ENCODE measurements at places on chromosomes 12 and 14. TPM values are rescaled to one million over a fixed set of nuclear protein-coding genes. Genes with fewer than 3 reads are reported as not detected.

The KRT5 gene
- polyA plus RNA-seq, result 11.3 TPM

The AICDA gene
- not detected for polyA plus RNA-seq

- no peaks in the 10 kb centered on the region for H3K4me1 ChIP-seq
- H3K4me3 ChIP-seq, result no peak overlapping the region
- H3K27ac ChIP-seq, result no peak overlapping the region
Observed at GRCh38 chr12:80857311-80857710, 80.4 kb downstream of the LIN7A start.

The RNFT2 gene
- 1.5 TPM for polyA plus RNA-seq

The RACGAP1 gene
- 17.3 TPM for polyA plus RNA-seq

DNA sequence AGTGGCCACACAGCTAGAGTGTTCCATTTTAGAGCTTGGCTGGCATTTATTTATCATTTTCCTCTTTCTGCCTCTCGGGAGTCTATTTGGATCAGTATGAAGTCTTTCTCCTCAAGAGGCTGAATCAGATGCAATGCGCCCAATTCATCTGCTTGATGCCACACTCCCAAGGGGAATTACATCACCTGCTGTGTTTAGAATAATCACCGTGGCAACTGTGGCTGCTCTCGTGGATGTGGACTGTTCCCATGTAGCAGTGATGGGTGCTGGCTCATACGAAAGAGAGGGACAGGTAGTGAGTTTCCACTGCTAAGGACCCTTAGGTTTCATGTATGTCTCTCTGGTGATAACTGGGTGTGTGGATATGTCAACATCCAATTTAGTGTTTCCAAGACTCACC, 70.7 kb downstream of the SRRM4 start:
- no peak overlapping the region for H3K27ac ChIP-seq
- no peak for DNase-seq
- no peak overlapping the region for H3K4me3 ChIP-seq
- H3K4me1 ChIP-seq, result no peaks in the 10 kb centered on the region

The PRKCH gene
- 7.1 TPM for polyA plus RNA-seq

The OR4M1 gene
- polyA plus RNA-seq, result not detected

GRCh38 chr12:130424858-130425697, 87.4 kb downstream of the PIWIL1 start:
- no peak overlapping the region for H3K4me3 ChIP-seq
- H3K36me3 ChIP-seq, result no peaks in the 10 kb centered on the region
- no peaks in the 10 kb centered on the region for H3K27me3 ChIP-seq
- no peak overlapping the region for H3K27ac ChIP-seq
- DNase-seq, result no peak
- no peaks in the 10 kb centered on the region for H3K4me1 ChIP-seq

GRCh38 chr14:68718023-68718990, 74.6 kb downstream of the ZFP36L1 start:
- no peaks in the 10 kb centered on the region for H3K27me3 ChIP-seq
- H3K4me3 ChIP-seq, result no peak overlapping the region
- H3K27ac ChIP-seq, result no peak overlapping the region
- no peaks in the 10 kb centered on the region for H3K36me3 ChIP-seq
- H3K4me1 ChIP-seq, result peaks cover 4% of the 10 kb centered on the region
- DNase-seq, result no peak

The RDH5 gene
- 43.7 TPM for polyA plus RNA-seq

- H3K27ac ChIP-seq, result no peak overlapping the region
- DNase-seq, result no peak
- H3K27me3 ChIP-seq, result no peaks in the 10 kb centered on the region
- H3K4me3 ChIP-seq, result no peak overlapping the region
Observed at GRCh38 chr12:9831720-9832119, 4.4 kb downstream of the KLRF1 start.

The KRT71 gene
- not detected for polyA plus RNA-seq

The MAP3K9 gene
- polyA plus RNA-seq, result 4.4 TPM

GRCh38 chr14:52898496-52898895, 52.4 kb downstream of the FERMT2 start:
- no peaks in the 10 kb centered on the region for H3K27me3 ChIP-seq
- H3K36me3 ChIP-seq, result no peaks in the 10 kb centered on the region
- no peak for DNase-seq
- H3K4me1 ChIP-seq, result no peaks in the 10 kb centered on the region
- no peak overlapping the region for H3K27ac ChIP-seq
- H3K4me3 ChIP-seq, result no peak overlapping the region

DNA sequence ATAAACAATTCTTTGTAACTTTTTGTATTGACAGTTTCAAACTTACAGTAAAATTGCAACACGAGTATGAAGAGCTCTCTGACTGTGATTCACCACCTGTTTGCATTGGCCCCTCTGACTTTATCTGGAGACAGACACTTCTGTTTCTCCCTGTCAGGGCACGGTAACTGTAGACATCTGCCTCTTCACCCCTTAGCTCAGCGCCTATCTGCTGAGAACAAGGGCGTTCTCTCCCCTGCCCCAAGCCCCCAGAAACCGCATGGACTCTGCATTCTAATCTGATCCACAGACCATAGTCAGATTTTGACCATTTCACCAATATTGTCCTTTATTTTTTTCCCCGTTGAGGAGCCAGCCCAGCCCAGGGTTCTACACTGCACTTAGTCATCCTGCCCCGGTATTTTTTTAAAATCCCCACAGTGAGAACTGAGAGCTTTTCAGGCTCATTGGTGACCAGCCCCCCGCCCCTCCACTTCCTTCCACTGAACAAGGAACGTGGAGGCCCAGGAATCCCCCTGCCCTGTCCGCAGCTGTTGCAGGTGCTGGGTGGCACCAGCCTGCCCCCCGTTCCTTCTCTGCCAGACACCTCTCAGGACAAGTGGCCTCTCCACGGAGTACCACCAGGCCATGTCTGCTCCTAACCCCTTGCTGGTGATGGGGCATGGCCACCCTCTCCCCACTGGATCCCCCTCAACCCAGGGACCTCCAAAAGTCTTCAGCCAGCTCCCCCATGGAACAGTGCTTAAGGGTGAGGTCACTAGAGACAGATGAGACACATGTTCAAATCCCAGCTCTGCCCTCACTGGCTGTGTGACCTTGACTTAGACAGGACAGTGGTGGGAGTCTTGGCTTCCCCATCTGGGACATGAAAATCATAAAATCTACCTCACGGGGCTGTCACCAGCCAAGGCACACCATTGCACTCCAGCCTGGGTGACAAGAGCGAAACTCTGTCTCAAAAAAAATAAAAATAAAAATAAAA, 11.2 kb downstream of the RHOF start:
- H3K4me3 ChIP-seq, result no peak overlapping the region
- H3K27ac ChIP-seq, result peak overlapping the region; percentile 52
- no peaks in the 10 kb centered on the region for H3K36me3 ChIP-seq
- no peak for DNase-seq

The APPL2 gene
- 38.2 TPM for polyA plus RNA-seq

DNA sequence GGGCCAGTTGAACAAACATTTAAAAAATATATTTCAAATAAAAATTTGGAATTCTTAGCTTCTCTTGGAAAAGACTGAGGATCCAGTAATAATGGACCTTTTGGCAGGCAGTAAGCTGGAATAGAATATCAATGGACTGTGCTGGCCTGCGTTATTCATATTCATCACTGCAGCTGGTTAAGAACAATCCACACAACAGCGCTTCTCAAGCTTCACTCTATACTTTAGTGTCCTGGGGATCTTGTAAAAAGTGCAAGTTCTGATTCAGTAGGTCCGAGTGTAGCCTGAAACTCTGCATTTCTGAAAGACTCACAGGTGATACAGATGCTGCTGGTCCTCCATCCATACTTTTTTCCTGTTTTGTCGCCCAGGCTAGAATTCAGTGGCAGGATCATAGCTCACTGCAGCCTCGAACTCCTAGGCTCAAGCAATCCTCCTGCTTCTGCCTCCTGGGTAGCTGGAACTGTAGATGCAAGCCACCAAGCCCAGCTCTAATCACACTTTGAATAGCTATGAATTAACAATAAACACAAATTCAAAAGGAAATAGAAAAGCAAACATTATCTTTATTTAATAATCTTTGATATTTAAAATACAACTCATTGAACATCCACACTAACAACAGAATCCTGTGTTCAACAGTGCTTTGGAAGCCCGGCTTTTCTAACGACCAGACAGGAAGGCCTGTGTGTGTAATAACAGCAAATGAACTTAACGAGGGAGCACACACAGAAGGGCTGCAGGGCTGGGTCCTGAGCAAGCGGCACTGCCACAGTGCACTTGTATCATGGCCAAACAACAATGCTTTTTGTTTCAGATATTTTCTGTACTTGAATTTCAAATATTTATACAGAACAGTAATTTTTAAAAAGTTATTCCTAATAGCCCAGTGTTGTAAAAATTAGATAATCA, 18.4 kb upstream of the TRIP11 start:
- no peaks in the 10 kb centered on the region for H3K27me3 ChIP-seq
- no peak overlapping the region for H3K27ac ChIP-seq
- no peak for DNase-seq

DNA sequence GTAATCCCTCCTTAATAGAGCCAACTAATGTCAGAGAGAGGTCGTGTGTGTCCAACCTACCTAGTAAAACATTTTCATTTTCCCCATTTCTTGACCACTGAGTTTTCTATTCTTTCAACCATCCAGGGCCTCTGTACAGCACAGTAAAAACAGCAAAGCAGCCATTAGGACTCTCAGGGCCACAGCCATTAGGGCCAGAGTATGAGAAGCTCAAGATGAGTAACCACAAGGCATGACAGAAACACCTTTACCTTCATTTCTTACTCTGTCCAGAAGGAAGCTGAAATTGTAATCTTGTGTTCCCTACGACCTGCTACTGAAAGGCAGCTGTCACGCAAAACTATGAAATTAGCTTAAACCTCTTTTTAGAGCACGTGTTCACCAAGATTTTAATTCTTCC, 2.3 kb downstream of the SPPL3 start:
- H3K27ac ChIP-seq, result no peak overlapping the region
- peaks cover 12% of the 10 kb centered on the region for H3K4me1 ChIP-seq
- H3K4me3 ChIP-seq, result no peak overlapping the region
- DNase-seq, result no peak
- H3K27me3 ChIP-seq, result no peaks in the 10 kb centered on the region

DNA sequence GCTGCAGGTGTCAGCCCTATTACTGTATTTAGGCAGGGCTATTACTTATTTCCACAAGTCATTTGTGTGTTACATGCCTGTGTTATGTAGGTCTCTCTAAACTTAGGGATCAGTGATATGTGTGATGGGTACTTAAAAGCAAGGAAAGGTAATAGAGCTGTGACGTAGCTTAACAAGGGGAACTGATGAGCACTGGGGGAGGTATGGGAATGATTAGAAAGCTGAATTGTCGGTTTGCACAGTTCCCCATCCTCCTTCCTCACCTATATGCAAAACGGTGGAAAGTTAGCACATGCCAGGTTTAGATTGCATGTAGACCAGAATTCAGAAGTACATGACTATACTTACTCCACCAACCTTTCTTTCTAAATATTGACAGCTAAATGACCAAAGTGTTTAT, 494.3 kb upstream of the GARIN6 start:
- H3K27me3 ChIP-seq, result no peaks in the 10 kb centered on the region
- H3K4me1 ChIP-seq, result no peaks in the 10 kb centered on the region
- DNase-seq, result no peak
- H3K27ac ChIP-seq, result no peak overlapping the region
- H3K36me3 ChIP-seq, result no peaks in the 10 kb centered on the region
- no peak overlapping the region for H3K4me3 ChIP-seq

- no peaks in the 10 kb centered on the region for H3K27me3 ChIP-seq
- no peaks in the 10 kb centered on the region for H3K36me3 ChIP-seq
- no peak for DNase-seq
- H3K4me1 ChIP-seq, result no peaks in the 10 kb centered on the region
- H3K4me3 ChIP-seq, result no peak overlapping the region
Observed at GRCh38 chr14:53516261-53516774, 363.2 kb upstream of the DDHD1 start.

The CPSF6 gene
- polyA plus RNA-seq, result 48.3 TPM

DNA sequence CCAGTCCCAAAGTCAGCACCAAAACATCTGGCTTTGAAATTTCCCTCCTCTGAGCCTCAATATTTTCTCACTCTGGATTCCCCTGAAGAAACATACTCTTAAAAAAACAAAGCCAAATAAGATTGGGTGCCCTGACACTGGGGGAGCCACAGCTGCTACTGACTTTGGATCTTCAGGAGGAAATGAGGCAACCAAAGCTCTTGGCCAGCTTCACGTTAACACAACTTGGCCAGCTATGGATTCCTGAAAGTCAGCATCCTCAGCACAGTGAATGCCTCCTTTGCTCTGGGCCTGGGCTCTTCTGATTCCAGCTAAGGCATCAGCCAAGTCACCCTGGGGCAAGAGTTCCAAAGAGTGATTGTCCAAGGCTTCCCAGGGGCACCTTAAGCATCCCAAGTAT, 254.8 kb downstream of the ANO2 start:
- no peaks in the 10 kb centered on the region for H3K27me3 ChIP-seq
- DNase-seq, result no peak
- no peak overlapping the region for H3K27ac ChIP-seq
- H3K4me3 ChIP-seq, result no peak overlapping the region
- H3K4me1 ChIP-seq, result no peaks in the 10 kb centered on the region
- H3K36me3 ChIP-seq, result no peaks in the 10 kb centered on the region

The POC1B gene
- 11.6 TPM for polyA plus RNA-seq

The CLEC14A gene
- 1.1 TPM for polyA plus RNA-seq

The LLPH gene
- 41.1 TPM for polyA plus RNA-seq

The SOS2 gene
- 11.5 TPM for polyA plus RNA-seq

DNA sequence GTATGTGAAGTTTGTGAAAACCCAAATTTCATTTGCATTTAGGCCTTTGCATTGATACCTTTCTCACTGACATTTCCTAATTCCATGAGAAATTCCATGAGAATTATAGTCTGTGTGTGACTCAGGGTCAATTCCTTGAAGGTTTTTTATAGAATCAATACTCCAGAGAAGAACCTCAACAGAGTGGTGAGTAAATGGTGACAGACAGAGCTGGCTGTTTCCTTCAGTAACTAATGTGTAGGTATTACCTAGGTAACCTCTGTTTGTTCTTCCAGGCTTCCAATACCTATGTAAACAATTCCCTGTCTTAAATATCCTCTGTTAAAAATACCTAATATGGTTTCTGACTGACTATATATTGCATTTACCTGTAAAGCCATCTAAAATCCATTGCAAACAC, 117.0 kb downstream of the TTC8 start:
- DNase-seq, result no peak
- no peaks in the 10 kb centered on the region for H3K4me1 ChIP-seq
- no peaks in the 10 kb centered on the region for H3K36me3 ChIP-seq

- no peak overlapping the region for H3K27ac ChIP-seq
- H3K4me1 ChIP-seq, result peaks cover 16% of the 10 kb centered on the region
- H3K36me3 ChIP-seq, result no peaks in the 10 kb centered on the region
- H3K27me3 ChIP-seq, result no peaks in the 10 kb centered on the region
- H3K4me3 ChIP-seq, result no peak overlapping the region
Observed at GRCh38 chr12:128657378-128657777, 166.4 kb downstream of the SLC15A4 start.

DNA sequence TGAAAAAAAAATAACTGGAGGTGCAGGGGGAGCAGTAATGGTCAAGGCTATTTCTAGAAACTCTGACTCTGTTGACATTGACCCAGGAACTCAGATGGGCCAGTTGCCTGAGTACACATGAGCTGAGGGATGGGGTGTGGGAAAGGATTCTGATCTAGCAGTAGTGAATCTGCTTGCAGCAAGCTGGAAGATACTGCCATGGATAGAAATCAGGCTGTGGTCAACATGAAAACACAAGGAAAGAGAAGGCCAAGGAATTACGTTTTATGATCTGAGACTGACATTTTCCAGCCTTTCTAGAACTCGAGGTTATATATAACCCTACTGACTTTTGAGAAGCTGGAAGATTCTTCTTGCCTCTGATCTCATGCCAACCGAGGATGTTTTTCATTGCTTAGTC, 90.0 kb downstream of the ANO6 start:
- no peak overlapping the region for H3K27ac ChIP-seq
- DNase-seq, result peak; percentile 20
- peaks cover 6% of the 10 kb centered on the region for H3K4me1 ChIP-seq
- H3K27me3 ChIP-seq, result no peaks in the 10 kb centered on the region
- no peaks in the 10 kb centered on the region for H3K36me3 ChIP-seq

The SIX1 gene
- polyA plus RNA-seq, result 5.2 TPM

All from hepatocyte (in vitro differentiated cells).